T-helper 1 cell (primary cell): ENCODE measurements at places on chromosomes 12 and 14.

DNA sequence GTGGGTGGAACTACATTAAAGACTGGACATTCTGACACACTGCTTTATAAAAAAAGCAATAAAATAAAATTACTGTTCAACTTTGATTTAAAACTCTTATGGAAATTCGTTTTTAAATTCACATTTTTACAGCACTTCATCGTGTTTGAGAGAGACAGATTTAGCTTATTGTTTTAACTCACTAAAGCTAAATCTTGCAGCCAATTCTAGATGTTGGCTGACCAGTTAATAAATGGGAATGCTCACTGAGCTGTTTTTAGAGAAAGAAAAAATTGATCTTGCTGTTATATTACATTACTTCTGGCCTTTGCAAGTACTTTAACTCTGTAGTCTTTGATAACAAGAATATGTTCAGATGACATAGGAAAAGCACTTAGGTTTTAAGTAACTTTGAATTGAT is 157.1 kb downstream of the PLCZ1 start:
- DNase-seq = no peak

DNA sequence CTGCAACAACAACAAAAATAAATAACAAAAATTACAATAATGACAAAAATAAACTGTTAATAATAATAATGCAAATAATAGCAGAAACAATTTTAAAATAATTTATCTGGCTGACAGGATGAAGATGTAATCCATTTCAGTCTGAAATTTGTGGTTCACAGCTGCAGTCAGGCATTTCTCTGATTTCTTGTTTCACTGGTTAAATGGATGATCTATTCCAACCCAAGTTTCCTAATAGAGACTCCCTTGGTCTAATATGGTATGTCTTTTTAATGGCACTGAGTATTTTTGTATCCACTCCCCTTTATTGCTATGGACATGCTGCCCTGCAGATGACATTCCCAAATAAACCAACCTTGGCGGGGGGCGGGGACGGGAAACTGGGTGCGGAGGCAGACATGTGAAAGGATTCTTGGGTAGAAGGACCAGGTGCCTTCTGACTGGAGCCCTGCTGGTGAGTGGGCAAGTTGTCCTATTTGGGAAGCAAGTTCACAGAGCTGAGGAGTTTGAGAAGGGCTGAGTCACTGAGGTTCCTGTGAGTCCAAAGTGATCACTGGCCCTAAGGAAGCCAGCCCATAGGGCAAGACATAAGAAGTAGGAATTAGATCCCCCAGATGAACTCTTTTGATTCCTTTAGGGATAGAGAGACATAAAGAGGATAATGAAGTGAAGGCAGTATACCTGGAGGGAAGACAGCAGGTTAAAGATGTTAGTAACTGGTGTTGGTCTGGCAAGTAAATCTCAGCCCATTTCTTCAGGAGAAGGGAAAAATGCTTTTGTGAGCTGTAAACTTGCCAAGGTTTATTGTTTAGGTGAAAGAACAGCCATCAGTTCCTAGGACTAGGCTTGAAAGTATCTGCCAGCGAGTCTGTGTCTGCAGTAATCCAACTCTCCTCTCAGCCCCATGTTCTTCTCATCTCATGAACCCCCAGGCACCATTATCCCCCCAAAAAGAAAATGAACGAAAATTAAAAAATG is 14.5 kb downstream of the FOXG1 start:
- DNase-seq = no peak

- DNase-seq = no peak
These were observed 42.1 kb downstream of the SEC23A start for GRCh38 chr14:39060818-39061437.

- DNase-seq = no peak
These were observed 365.3 kb downstream of the NUAK1 start for GRCh38 chr12:105773471-105773870.

- DNase-seq = no peak
These were observed 233.3 kb upstream of the FLRT2 start for GRCh38 chr14:85296456-85297210.

- DNase-seq = peak; percentile 69
These were observed 21.8 kb downstream of the VDR start for GRCh38 chr12:47882781-47883546.

GRCh38 chr14:73489481-73490175 is 1.1 kb upstream of the RIOX1 start:
- DNase-seq = no peak

DNA sequence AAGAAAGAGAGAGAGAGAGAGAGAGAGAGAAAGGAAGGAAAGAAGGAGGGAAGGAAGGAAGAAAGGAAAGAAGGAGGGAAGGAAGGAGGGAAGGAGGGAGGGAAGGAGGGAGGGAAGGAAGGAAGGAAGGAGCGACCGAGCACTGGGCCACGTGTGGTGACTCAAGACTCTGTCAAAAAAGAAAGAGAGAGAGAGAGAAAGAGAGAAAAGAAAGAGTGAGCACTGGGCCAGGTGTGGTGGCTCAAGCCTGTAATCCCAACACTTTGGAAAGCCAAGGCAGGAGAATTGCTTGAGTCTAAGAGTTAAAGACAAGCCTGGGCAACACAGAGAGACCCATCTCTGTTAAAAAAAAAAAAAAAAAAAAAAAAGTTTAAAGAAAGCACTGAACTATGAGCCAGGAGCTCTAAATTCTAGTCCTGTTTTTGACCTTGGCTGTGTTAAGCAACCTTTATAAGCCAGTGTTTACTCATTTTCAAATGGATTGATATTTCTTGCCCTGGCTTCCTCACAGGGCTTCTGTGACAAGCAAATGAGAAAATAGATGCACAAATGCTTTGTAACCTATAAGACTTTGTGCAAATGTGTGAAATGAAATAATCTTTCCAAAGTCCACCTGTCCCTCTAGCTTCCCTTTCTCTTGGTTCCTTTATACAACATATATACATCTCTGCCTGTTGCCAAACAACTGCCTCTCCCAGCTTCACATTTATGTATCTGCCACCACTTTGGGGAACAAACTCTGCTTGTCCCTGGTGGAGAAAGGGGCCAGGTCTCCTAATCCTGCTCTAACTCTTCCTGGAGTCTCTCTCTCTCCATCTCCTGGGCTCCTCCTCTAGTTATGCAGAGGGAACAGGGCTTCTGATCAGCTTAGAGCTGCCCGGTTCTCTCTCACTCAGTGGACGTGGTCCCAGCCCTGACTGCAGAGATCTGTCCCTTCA is 16.1 kb upstream of the PLEKHG6 start:
- DNase-seq = no peak

GRCh38 chr14:42353315-42353714 is 746.6 kb downstream of the LRFN5 start:
- DNase-seq = no peak

DNA sequence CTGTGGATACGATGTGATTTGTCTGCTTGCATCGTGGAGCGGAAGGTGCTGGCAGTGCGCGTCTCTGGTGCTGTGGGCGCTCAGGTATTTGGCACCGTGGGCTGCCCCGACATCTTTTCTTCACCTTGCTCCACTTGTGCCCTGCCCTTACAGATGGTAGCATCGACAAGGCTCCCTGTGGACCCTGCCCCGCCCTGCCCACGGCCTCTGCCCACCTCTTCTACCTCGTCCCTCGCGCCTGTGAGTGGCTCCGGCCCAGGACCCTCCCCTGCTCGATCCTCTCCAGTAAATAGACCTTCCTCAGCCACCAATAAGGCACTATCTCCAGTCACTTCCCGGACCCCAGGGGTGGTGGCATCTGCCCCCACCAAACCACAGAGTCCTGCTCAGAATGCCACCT is 36.6 kb downstream of the EP400 start:
- no peak for DNase-seq

DNA sequence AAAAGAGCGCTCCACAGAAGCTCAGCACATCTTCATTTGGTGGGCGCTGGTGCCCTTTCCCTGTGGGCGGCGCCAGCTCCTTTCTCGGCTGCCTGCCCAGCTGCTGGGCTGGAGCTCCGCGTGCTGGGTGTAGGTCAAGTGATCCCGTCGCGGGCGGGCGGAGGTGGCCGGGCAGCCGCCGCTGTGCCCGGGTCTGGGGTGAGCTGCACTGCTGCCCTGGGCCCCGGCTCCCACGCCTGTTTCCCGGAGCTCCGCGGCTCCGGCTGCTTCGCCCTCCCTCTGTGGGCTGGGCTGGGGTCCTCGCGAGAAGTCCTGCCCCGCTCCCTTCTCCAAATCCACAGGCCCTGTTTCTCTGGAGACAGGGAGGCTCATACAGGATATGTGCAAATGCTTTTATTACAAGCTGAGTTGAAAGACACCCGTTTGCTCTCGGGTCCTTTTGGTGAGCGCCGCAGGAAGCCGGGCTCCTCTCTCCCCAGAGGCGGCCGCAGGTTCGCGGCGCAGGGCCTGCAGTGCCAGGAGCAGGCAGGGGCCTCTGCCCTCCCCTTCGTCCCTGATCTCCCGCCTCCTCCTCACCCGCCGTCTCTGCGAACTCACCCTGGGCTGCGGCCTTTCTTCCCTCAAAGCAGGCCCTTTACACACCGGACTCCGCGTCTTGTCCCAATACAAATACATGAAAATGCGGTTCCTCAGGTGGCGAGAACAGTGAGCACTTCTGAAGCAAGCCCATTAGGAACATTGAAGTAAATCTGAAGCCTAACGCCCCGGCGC is 67.8 kb upstream of the CAPRIN2 start:
- no peak for DNase-seq
